ENCODE measurements at places on chromosomes 1 and 21. TPM values are rescaled to one million over a fixed set of nuclear protein-coding genes. Genes with fewer than 3 reads are reported as not detected.

GRCh38 chr1:15820478-15820877 is 13.0 kb upstream of the UQCRHL start:
- no peaks in the 10 kb centered on the region for H3K27me3 ChIP-seq
- no peak overlapping the region for H3K27ac ChIP-seq
- no peaks in the 10 kb centered on the region for H3K4me1 ChIP-seq
- no peak overlapping the region for H3K4me3 ChIP-seq

DNA sequence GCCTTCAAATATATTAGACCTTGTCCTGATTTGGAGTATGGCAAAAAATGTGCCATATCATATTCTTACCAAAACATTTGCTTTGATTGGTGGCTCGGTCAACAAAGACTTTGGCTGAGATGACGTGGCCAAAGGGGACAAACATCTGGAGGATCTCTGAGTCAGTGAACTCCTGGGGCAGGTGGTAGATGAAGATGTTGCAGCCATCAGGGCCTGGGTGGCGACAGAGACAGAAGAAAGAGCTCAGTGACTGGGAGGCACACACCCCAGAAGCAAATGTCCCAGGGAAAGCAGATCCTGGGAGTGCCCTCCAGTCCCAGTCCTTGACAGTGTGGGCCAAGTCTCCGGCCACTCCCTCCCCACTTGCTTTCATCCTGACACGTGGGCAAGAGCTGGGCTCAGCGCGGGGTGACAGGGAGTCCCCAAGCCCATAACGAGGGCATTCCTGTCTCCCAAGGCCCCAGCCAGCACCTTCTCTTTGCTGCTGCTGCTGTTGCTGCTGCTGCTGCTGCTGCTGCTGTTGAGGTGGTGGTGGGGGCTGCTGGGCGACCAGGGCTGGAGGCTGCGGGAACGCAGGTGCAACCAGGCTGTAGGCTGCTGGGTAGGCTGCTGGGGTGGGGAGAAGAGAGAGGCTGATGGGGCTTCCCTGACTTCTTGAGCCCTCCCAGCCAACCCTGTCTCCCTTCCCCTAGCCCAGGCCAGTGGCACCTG is 10.7 kb downstream of the CELF3 start:
- DNase-seq: no peak
- H3K36me3 ChIP-seq: no peaks in the 10 kb centered on the region
- H3K27me3 ChIP-seq: no peaks in the 10 kb centered on the region
- H3K27ac ChIP-seq: no peak overlapping the region

GRCh38 chr1:220803401-220804201 is 16.9 kb downstream of the MTARC1 start:
- no peaks in the 10 kb centered on the region for H3K4me1 ChIP-seq
- H3K36me3 ChIP-seq: no peaks in the 10 kb centered on the region
- H3K27me3 ChIP-seq: no peaks in the 10 kb centered on the region
- DNase-seq: no peak
- H3K27ac ChIP-seq: peak overlapping the region; percentile 75

GRCh38 chr1:175124861-175125260 is 57.2 kb downstream of the TNN start:
- H3K27ac ChIP-seq: no peak overlapping the region
- no peaks in the 10 kb centered on the region for H3K36me3 ChIP-seq
- H3K27me3 ChIP-seq: no peaks in the 10 kb centered on the region
- H3K4me3 ChIP-seq: no peak overlapping the region

GRCh38 chr1:11781297-11781696 is 19.3 kb downstream of the C1orf167 start:
- DNase-seq: no peak
- H3K27ac ChIP-seq: no peak overlapping the region
- H3K4me3 ChIP-seq: no peak overlapping the region
- H3K4me1 ChIP-seq: no peaks in the 10 kb centered on the region
- no peaks in the 10 kb centered on the region for H3K27me3 ChIP-seq

DNA sequence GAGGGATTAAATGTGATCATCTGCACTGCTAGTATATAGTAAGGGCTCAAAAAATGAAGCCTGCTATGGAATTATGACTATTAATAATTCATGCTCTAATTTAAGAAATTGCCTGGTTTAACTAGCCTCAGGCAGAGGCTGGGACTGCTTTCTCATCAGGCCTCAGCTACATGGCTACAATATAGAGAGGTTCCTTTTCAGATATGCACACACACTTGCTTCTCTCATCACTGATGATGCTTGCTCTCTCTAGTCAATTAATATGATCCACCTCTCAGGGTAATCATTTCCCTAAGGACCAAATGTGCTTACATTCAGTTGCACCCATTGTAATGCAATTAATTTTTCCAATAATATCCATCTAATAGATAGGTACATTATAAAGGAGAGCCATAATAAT is 324.9 kb upstream of the ST6GALNAC5 start:
- H3K4me3 ChIP-seq: no peak overlapping the region
- no peaks in the 10 kb centered on the region for H3K36me3 ChIP-seq
- peaks cover 3% of the 10 kb centered on the region for H3K4me1 ChIP-seq
- no peak for DNase-seq

GRCh38 chr1:155485945-155486344 is 76.7 kb downstream of the ASH1L start:
- no peak for DNase-seq
- H3K4me3 ChIP-seq: no peak overlapping the region
- no peaks in the 10 kb centered on the region for H3K4me1 ChIP-seq
- peaks cover 4% of the 10 kb centered on the region for H3K36me3 ChIP-seq

GRCh38 chr1:156929596-156930238 is 9.3 kb downstream of the LRRC71 start:
- no peaks in the 10 kb centered on the region for H3K36me3 ChIP-seq
- no peak overlapping the region for H3K27ac ChIP-seq
- peaks cover 2% of the 10 kb centered on the region for H3K27me3 ChIP-seq
- no peak overlapping the region for H3K4me3 ChIP-seq
- peak; percentile 55 for DNase-seq
- no peaks in the 10 kb centered on the region for H3K4me1 ChIP-seq

DNA sequence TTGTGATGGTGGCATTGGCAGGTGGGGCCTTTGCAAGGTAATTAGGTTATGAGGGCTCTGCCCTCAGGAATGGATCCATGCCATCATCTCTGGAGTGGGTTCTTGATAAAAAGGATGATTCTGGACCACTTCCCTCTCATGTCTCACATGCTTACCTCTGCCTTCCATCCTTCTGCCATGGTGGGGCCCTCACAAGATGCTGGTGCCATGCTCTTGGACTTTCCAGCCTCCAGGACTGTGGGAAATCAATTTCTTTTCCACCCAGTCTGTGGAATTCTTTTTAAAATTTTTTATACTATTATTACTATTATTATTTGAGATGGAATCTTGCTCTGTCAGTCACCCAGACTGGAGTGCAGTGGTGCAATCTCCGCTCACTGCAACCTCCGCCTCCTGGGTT is 57.3 kb downstream of the ACBD3 start:
- no peaks in the 10 kb centered on the region for H3K4me1 ChIP-seq
- DNase-seq: no peak
- H3K27ac ChIP-seq: no peak overlapping the region
- H3K27me3 ChIP-seq: no peaks in the 10 kb centered on the region

DNA sequence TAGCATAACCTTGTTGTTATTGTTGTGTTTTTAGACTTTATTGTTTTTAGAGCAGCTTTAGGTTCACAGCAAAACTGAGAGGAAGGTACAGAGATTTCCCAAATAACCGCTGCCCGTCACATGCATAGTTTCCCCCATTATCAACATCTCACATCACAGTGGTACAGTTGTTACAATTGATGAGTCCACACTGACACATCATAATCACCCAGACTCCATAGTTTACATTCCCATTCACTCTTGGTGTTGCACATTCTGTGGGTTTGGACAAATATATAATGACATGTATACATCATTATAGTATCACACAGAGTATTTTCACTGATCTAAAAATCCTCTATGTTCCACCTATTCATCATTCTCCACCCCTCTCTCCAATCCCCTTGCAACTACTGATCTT is 25.9 kb upstream of the TOR3A start:
- no peak for DNase-seq
- H3K4me3 ChIP-seq: no peak overlapping the region

GRCh38 chr1:22557341-22557950 is 5.8 kb upstream of the EPHA8 start:
- no peaks in the 10 kb centered on the region for H3K36me3 ChIP-seq
- no peaks in the 10 kb centered on the region for H3K4me1 ChIP-seq
- H3K27ac ChIP-seq: no peak overlapping the region
- no peaks in the 10 kb centered on the region for H3K27me3 ChIP-seq

- H3K4me3 ChIP-seq: peak overlapping the region; percentile 73
- peaks cover 2% of the 10 kb centered on the region for H3K36me3 ChIP-seq
- DNase-seq: no peak
Measured at GRCh38 chr1:11058595-11059154, 1.1 kb downstream of the SRM start.

GRCh38 chr1:162316187-162316586 is 60.5 kb downstream of the SPATA46 start:
- no peaks in the 10 kb centered on the region for H3K4me1 ChIP-seq
- no peak for DNase-seq
- no peaks in the 10 kb centered on the region for H3K36me3 ChIP-seq
- no peak overlapping the region for H3K4me3 ChIP-seq
- no peaks in the 10 kb centered on the region for H3K27me3 ChIP-seq
- no peak overlapping the region for H3K27ac ChIP-seq

- H3K36me3 ChIP-seq: no peaks in the 10 kb centered on the region
- no peak overlapping the region for H3K4me3 ChIP-seq
- H3K4me1 ChIP-seq: no peaks in the 10 kb centered on the region
- H3K27ac ChIP-seq: no peak overlapping the region
- DNase-seq: no peak
Measured at GRCh38 chr1:107804134-107804533, 160.8 kb downstream of the VAV3 start.

DNA sequence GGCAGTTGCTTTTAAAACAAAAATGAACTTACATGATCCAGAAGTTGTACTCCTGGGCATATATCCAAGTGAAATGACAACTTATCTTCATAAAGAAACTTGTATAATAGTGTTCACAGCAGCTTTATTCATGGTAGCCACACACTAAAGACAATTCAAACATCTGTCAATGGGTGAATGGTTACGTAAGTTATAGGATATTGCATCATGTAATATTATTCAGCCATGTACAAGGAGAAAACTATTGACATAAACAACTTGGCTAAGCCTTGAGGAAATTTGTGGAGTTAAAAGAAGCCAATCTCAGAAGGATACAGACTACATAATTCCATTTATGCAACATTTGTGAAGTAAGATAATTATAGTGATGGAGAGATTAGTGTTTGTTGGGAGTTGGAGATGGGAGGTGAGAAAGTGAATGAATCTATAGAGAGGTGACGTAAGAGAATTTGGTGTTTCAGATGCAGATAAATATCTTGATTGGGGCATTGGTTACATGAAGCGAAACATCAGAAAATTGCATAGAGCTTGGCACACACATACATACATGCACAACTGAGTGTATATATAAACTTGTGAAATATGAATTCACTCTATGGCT is 49.9 kb upstream of the GRIK1 start:
- no peaks in the 10 kb centered on the region for H3K4me1 ChIP-seq
- H3K4me3 ChIP-seq: no peak overlapping the region
- H3K36me3 ChIP-seq: no peaks in the 10 kb centered on the region
- no peak overlapping the region for H3K27ac ChIP-seq

- no peak for DNase-seq
- H3K4me3 ChIP-seq: no peak overlapping the region
- H3K27me3 ChIP-seq: no peaks in the 10 kb centered on the region
Measured at GRCh38 chr1:41714638-41715389, 203.9 kb downstream of the HIVEP3 start.

- H3K4me3 ChIP-seq: no peak overlapping the region
- DNase-seq: no peak
- no peak overlapping the region for H3K27ac ChIP-seq
- H3K36me3 ChIP-seq: no peaks in the 10 kb centered on the region
Measured at GRCh38 chr1:89894210-89895201, 73.7 kb downstream of the LRRC8D start.

- H3K36me3 ChIP-seq: no peaks in the 10 kb centered on the region
- H3K4me1 ChIP-seq: peaks cover 3% of the 10 kb centered on the region
- H3K4me3 ChIP-seq: peak overlapping the region; percentile 83
- H3K27ac ChIP-seq: peak overlapping the region; percentile 87
Measured at GRCh38 chr1:201739492-201740085, 89.4 kb upstream of the IPO9 start.

- no peaks in the 10 kb centered on the region for H3K27me3 ChIP-seq
- no peaks in the 10 kb centered on the region for H3K36me3 ChIP-seq
- no peak overlapping the region for H3K4me3 ChIP-seq
- H3K4me1 ChIP-seq: peaks cover 9% of the 10 kb centered on the region
- H3K27ac ChIP-seq: peak overlapping the region; percentile 63
Measured at GRCh38 chr1:8133657-8134430, 107.7 kb upstream of the ERRFI1 start.

DNA sequence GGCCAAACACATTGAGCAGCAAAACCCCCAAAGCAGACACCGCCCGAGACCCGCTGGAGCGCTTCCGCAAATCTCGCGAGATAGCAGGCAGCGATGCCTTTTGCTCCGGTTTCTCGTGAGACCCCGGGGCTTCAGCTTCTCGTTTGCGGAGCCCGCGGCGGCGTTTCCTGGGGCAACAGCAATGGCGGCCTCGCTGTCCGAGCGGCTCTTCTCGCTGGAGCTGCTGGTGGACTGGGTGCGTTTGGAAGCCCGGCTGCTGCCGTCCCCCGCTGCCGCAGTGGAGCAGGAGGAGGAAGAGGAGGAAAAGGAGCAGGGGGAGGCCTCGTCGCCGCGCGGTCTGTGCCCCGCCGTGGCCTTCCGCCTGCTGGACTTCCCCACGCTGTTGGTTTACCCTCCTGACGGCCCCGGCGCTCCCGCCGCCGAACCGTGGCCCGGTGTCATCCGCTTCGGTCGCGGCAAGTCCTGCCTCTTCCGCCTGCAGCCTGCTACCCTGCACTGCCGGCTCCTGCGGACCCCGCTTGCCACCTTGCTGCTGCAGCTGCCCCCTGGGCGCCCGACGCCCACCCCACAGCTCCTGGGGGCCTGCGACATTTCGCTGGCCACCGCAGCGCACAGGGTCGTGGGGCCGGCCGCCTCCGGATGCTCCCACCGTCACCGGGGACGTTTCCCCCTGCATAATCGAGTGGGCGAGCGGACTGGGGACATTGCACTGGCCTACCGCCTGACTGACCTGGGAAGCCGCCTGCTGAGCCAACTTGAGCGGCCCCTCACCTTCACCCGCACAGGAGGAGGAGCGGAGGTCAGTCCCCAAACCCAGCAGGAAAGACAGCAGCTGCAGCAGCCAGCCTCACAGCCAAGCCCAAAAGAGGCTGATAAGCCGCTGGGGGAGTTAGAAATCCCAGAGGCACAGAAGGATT is at the start of gene MAP10:
Gene MAP10 (plus strand): TSS at position 148 of the 917 bp plus-strand sequence. CDS start 34 bp downstream, at position 182.
- peak; percentile 89 for DNase-seq
- H3K4me1 ChIP-seq: peaks cover 4% of the 10 kb centered on the region
- no peaks in the 10 kb centered on the region for H3K27me3 ChIP-seq
- H3K4me3 ChIP-seq: peak within 1 kb of the TSS; percentile 32

Gene NBPF6
- total RNA-seq: not detected

Gene PM20D1
- total RNA-seq: 0.19 TPM

Gene FUCA1
- 26.0 TPM for total RNA-seq

Gene OR6K3
- not detected for total RNA-seq

Gene IVL
- not detected for total RNA-seq

Gene EPHA8
- total RNA-seq: not detected

Gene DEDD
- total RNA-seq: 46.8 TPM

Gene DHDDS
- 42.3 TPM for total RNA-seq

Measured in aorta (tissue), 5 donors.